ENCODE measurements at places on chromosomes 7 and 10.

GRCh38 chr7:7159063-7159658 is 23.2 kb upstream of the C1GALT1 start:
- DNase-seq: no peak

- no peak for DNase-seq
Observed at GRCh38 chr7:41517771-41518170, 185.1 kb downstream of the INHBA start.

- no peak for DNase-seq
Observed at GRCh38 chr7:3559278-3559677, 258.2 kb downstream of the SDK1 start.

DNA sequence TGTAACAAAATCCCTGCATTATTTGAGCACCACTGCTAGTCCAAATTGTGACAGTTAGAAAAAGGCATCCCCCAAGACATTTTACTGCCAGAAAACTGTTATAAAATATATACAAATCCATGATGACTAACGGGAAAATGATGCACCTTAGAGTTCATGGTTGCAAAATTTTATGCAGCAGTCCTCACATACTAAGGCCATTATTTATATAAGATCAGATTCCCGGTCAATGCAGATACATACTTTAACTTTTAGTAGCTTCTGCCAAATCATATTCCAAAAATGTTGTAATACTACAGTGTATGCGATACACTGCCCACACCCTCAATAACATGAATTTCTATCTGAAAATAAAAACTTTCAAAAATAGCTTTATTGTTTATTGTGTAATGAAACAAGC is 239.9 kb upstream of the ZNF32 start:
- no peak for DNase-seq

- DNase-seq: no peak
Observed at GRCh38 chr7:127387974-127388373, 4.5 kb downstream of the ZNF800 start.

DNA sequence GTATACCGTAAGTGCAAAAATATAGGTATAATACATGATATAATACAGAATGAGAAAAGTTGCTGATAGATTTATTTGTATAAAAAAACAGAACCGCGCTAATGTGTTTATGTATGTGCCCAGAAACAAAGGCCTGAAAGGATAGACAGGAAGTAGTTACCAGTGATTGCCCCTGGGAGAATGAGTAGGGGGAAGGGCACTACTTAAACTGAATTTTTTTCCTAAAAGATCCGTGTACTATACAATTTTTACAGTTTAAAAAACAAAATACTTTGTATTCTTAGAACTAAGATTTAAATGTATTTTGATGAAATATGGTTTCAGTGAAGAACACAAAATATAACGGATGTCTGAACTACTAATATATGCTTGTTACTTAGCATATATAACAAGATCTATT is 2.9 kb downstream of the IPMK start:
- DNase-seq: no peak

DNA sequence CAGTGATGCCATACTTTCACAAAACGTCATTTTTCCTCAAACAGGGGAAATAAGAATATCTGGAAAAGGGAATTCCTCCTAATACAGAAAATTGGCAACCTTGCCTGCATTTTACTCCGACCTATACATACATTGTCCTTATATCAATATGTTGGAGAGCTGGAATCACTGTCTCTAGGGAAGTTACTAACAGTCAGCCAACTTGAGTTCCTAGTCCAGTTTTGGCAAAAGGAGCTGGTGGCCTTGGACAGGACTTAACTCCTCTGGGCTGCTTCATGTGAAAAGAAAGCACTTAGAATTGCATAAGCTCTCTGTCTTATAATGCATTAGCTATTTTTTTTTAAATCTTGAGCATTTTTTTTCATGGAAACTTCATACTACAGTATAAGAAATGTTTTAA is 174.2 kb upstream of the HGF start:
- DNase-seq: no peak

- no peak for DNase-seq
Observed at GRCh38 chr7:141193066-141193465, 119.2 kb downstream of the TMEM178B start.

DNA sequence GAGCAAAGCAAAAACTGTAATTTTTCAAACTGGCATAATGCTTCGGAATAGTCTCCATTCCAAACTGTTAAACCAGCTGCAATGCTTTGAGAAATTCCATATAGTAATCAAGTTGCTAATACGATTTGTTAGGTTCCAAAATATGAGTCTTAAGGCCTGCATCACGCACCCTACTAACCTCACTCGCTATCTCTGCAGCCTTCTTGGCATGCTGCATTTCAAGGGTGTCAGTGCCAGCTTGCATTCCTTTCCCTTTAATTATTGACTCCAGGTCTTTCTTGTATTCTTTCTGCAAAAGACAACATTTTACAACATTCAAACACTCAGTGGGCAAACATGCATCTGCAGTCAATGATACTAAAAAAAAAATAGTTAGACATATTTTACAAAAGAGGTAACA is 61.8 kb downstream of the NEBL start:
- DNase-seq: no peak

- DNase-seq: no peak
Observed at GRCh38 chr10:95477175-95477520, 84.0 kb downstream of the SORBS1 start.

GRCh38 chr7:106045139-106045538 is 67.0 kb downstream of the SYPL1 start:
- DNase-seq: no peak

DNA sequence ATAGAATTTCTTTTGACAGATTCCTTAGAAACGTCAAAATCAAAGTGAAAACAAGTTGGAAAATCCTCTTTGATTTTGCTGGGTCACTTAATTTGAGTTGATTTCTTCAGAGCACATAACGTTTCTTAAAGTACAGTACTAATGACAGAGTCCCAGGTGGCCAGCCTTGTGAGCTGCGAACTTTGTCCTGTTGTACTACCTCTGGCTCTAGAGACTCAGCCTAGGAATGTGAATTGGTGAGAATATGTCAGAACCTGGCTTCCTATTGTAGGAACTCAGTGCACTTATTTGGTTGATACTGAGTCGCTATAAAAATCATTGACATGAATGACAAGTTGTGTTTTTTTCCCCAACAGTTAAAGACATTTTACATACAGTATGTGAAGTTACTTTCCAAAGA is 20.2 kb downstream of the SDK1 start:
- DNase-seq: no peak

GRCh38 chr7:3243256-3243655 is 57.8 kb upstream of the SDK1 start:
- DNase-seq: no peak
